Karpas-422 (cell line): ENCODE measurements at places on chromosomes 7 and 10. TPM values are rescaled to one million over a fixed set of nuclear protein-coding genes. Genes with fewer than 3 reads are reported as not detected.

MOGAT3 gene
- not detected in 2 replicates for total RNA-seq

RPEL1 gene
- total RNA-seq = not detected in 2 replicates

NEBL gene
- not detected in 2 replicates for total RNA-seq

GRCh38 chr10:21015851-21016250 lies 118.7 kb upstream of the NEBL start:
- H3K27ac ChIP-seq = no peak overlapping the region
- no peaks in the 10 kb centered on the region for H3K36me3 ChIP-seq
- H3K27me3 ChIP-seq = no peaks in the 10 kb centered on the region
- no peak overlapping the region for H3K4me3 ChIP-seq
- H3K4me1 ChIP-seq = no peaks in the 10 kb centered on the region

DNA sequence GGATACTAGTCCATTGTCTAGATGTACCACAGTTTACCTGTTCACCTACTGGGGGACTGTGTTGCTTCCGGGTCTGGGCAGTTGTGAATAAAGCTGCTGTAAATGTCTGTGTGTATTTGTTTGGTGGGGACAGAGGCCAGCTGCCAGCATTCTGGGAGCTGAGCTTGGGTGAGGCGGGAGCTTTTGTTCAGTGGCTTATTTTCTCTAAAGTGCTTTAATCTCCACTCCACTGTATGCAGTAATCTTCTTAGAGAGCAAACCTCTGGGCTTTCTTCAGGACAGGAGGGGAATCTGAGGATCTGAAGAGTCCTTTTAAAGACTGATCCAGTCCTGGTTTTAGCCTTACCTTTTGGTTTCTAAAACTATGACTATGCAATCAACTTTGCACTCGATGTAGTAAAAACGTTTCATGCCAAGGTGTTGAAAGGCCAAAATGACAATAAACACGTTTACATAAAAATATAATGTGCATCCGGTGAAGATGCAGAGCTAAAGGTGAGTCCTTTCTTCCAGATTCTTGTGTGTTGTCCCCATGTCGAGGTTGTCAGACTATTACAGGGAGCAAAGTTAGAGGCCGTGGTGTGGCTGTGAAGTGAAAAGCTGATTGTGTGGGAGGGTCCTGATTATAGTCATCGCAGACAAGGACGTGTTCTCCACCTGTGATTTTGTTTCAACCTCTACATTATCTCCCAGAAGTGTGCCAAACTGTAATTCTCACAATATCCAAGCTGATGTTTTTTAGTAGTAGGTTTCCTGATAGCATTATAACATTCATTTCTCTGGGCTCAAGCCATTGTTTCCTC lies 279.8 kb downstream of the CAMK1D start:
- H3K27me3 ChIP-seq = no peaks in the 10 kb centered on the region
- H3K36me3 ChIP-seq = no peaks in the 10 kb centered on the region
- DNase-seq = no peak
- H3K4me1 ChIP-seq = no peaks in the 10 kb centered on the region
- H3K4me3 ChIP-seq = no peak overlapping the region

DNA sequence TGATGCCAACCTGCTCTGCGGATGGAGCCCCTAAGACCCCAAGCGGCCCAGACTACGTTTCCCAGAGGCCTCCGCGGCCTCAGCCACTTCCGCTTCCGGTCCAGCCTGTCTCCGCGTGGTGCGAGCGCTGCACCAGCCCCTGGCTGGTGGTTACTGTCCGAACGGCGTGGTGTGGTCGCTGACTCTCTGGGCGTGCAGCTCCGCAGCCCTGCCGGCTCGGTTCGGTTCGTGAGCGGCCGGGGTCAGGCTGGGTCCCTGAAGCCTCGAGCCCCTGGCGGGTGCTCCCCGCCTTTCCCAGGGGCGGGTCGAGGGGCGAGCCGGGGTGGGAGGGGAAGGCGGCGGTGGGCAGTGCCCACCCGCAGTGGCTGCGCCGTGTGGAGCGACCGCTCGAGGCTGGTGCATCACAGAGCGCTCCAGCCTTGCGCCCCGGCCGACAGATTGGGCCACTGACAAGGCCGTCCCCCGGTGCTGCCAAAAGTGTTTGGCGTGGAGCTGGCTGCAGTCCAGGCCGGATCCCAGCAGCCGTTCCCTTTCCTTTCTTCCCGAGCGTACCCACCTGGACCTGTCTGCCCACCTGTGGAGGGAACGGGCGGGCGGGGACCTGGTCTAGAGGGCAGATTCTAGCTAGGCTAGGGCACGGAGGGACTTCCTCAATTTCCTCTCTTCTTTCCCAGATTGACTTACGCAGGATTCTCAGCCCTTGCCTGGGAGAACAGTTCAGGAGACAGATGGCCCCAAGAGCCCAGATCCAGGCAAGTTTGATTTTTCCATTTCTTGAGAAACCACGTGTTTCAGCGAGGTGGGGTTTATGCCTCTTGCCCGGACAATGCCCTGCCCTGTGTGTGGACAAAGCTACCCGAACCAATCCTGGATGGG lies at the start of gene ZNF485:
ZNF485 (plus strand) TSS at position 116 of the 876 bp plus-strand sequence; CDS start at position 729, 613 bp downstream.
- peaks cover 16% of the 10 kb centered on the region for H3K4me1 ChIP-seq
- peak within 1 kb of the TSS; percentile 73 for H3K4me3 ChIP-seq
- H3K36me3 ChIP-seq = peaks cover 31% of the 10 kb centered on the region

- no peak overlapping the region for H3K27ac ChIP-seq
- peaks cover 48% of the 10 kb centered on the region for H3K36me3 ChIP-seq
- peaks cover 25% of the 10 kb centered on the region for H3K4me1 ChIP-seq
- DNase-seq = no peak
- no peak overlapping the region for H3K4me3 ChIP-seq
These were observed 130.9 kb downstream of the PHF14 start for GRCh38 chr7:11104578-11104977.

GRCh38 chr7:36021917-36022550 lies 131.0 kb upstream of the EEPD1 start:
- H3K4me3 ChIP-seq = no peak overlapping the region
- H3K4me1 ChIP-seq = no peaks in the 10 kb centered on the region
- no peak for DNase-seq
- no peaks in the 10 kb centered on the region for H3K27me3 ChIP-seq
- no peaks in the 10 kb centered on the region for H3K36me3 ChIP-seq
- no peak overlapping the region for H3K27ac ChIP-seq
